Stimulated activated CD8-positive, alpha-beta memory T cell treated with anti-CD3 and anti-CD28 coated beads, Interleukin-15, amount 100 ng/mL, for 1 hour (primary cell): ENCODE measurements at places on chromosomes 11 and 22.

GRCh38 chr22:38735126-38735464, 20.7 kb downstream of the SUN2 start:
- DNase-seq, result no peak

- DNase-seq, result no peak
Measured at GRCh38 chr11:67167719-67168118, 48.7 kb downstream of the KDM2A start.

- no peak for DNase-seq
Measured at GRCh38 chr11:110479108-110480101, 49.7 kb downstream of the FDX1 start.

GRCh38 chr11:79173615-79174014, 267.2 kb downstream of the TENM4 start:
- no peak for DNase-seq

- DNase-seq, result peak; percentile 30
Measured at GRCh38 chr11:44110231-44110679, 14.8 kb downstream of the EXT2 start.

DNA sequence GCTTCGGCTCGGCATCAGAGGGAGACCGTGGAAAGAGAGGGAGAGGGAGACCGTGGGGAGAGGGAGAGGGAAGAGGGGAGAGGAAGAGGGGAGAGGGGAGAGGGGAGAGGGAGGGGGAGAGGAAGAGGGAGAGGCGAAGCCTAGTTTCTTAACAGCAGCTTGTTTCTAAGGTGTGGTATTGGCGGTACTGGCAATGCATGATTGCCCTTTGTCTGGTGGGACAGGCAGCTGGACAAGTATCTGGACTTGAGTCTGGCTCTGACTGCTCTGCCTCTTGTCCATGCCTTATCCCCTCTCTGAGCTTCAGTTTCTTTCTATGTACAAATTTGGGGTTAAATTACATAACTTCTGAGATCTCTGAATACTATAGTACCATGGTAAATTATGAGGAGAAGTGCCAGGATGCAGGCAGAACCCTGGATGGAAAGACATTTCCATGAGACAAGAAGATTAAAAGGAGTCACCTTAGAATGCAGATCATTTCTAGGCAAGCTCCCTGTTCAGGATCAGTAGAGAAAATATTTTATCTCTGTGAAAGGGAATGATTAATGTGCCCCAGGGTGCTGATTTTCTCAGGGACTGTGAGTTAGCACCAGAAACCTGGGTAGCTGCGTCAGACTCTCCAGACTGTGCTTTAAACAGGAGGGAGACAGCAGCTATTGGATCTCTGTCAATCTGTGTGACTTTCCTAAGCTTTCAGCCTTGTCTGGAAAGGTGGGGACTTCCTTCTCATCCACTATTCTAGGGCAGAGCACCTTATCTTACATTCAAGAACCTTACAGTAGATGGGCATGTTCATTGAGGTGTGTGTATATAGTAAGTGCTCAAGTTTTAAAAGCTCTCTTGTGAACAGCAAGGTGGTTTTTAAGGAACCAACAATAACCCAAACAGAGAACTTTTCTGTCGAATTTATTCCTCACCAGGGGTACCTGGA, 31.9 kb upstream of the CCDC90B start:
- DNase-seq, result no peak

- DNase-seq, result peak; percentile 76
Measured at GRCh38 chr11:95705485-95706124, 84.0 kb downstream of the FAM76B start.

DNA sequence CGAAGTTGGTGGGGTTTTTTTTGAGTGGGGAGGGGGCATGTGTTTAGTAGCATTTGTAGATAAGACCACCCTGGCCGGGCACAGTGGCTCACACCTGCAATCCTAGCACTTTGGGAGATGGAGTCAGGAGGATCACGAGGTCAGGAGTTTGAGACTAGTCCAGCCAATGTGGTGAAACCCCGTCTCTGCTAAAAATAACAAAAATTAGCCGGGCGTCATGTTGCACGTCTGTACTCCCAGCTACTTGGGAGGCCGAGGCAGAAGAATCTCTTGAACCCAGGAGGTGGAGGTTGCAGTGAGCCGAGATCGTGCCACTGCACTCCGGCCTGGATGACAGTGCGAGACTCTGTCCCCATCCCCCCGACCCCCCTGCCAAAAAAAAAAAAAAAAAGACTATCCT, 34.6 kb downstream of the CECR2 start:
- no peak for DNase-seq

- no peak for DNase-seq
Measured at GRCh38 chr22:46233231-46233630, 16.9 kb downstream of the CDPF1 start.

GRCh38 chr22:49141761-49142160, 685.9 kb downstream of the BRD1 start:
- DNase-seq, result no peak

DNA sequence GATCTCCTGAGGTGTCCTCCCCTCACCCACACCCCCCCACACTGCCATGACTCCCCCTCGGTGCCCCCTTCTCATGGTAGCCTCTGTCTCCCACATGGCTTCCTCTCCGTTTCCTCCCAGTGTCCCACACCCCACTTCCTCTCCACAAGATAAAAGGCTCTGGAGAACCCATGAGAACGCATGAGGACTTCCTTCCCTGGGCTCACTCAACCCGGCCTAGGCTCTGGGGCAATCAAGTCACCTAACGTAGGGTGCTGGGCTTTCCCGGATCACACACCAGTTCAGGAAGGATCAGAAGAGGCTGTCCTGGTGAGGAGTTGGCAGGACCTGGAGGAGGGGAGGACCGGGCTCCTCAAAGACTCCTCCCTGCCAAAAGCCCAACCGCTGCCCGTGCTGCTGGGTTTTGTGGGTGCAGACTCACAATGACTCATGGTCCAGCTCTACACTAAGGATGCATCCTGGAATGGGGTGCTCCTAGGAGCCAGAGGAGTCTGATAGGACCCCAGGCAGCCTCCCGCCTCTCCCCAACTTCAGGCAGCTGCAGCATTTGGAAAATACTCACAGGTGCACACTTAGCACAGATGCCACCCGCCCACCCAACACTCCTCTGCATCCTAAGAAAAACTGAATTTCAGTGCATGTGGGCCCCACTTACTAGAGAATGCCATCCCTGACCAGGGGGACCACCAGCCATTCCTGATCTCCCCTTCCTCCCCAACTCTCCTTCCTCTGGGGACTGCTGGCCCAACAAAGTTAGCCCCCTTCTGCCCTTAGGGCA, 21.0 kb downstream of the SLC22A12 start:
- no peak for DNase-seq

DNA sequence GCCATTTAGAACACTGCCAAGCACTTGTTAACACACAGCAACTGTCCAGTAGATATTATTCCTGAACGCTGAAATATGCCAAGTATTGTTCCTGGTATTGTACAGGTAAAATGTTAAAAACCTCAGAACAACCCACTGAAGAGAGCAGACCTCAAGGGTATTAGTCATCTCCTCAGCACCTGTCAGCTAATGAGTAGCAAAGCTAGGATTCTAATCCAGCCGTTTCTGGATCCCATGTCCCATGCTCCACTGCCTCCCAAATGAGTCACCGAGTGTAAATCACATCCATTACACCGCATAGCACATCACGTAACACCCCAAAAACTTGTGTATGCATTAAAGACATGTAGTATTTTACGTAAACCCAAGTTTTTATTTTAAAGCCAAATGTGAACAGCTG, 705.4 kb upstream of the TENM4 start:
- no peak for DNase-seq

DNA sequence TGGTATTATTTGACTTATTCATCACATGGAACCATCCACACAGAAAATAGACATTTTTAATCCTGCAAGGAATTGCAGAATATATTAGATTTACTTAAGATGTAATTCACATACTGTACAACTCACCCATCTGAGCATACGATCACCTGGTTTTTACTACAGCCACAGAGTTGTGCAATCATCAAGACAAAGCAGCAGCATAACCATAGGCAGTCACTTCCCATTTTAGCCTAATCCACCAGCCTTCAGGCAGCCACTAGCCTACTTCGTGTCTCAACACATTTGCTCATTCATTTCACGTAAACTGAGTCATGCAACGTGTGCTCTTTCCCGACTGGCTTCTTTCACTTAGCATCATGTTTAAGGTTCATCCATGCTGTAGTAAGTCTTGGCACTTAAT, 23.0 kb downstream of the PIWIL3 start:
- DNase-seq, result no peak

- DNase-seq, result peak; percentile 81
Measured at GRCh38 chr11:118930094-118930712, 4.5 kb upstream of the BCL9L start.
